Pancreas (tissue), 10 donors: ENCODE measurements at places on chromosomes 4 and X. TPM values are rescaled to one million over a fixed set of nuclear protein-coding genes. Genes with fewer than 3 reads are reported as not detected.

- DNase-seq, result peak; percentile 30
- H3K27me3 ChIP-seq, result no peaks in the 10 kb centered on the region
- no peaks in the 10 kb centered on the region for H3K36me3 ChIP-seq
- no peak overlapping the region for H3K27ac ChIP-seq
- H3K4me3 ChIP-seq, result no peak overlapping the region
Observed at GRCh38 chr4:97593248-97593647, 550.0 kb downstream of the STPG2 start.

- no peaks in the 10 kb centered on the region for H3K36me3 ChIP-seq
- DNase-seq, result no peak
- H3K27ac ChIP-seq, result no peak overlapping the region
- H3K27me3 ChIP-seq, result no peaks in the 10 kb centered on the region
Observed at GRCh38 chrX:118562582-118563164, 67.1 kb downstream of the DOCK11 start.

DNA sequence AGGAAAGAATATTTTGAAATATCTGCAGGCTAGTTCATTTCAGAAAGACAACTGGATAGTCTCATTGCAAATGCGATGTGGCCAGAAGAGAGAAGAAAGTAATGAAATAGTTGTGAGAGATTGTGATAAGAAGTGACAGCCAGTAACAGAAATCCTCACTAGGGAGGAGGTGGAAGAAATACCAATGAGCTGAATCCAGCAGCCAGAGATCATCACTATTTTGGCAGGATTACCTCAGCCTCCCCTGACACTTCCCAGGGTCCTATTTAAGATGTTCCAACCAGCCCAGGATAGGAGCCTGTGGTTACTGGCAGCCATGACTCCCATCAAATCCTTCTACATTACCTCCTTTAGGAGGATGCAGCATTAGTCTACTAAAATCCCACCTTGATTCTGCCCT is 76.7 kb upstream of the ARHGAP24 start:
- H3K36me3 ChIP-seq, result no peaks in the 10 kb centered on the region
- no peak overlapping the region for H3K27ac ChIP-seq
- no peaks in the 10 kb centered on the region for H3K4me1 ChIP-seq
- no peaks in the 10 kb centered on the region for H3K27me3 ChIP-seq
- H3K4me3 ChIP-seq, result no peak overlapping the region

- H3K4me3 ChIP-seq, result no peak overlapping the region
- H3K4me1 ChIP-seq, result no peaks in the 10 kb centered on the region
- H3K27me3 ChIP-seq, result no peaks in the 10 kb centered on the region
Observed at GRCh38 chr4:150262611-150263010, 184.4 kb downstream of the DCLK2 start.

ZXDA gene
- 3.5 TPM for total RNA-seq

NELFA gene
- 16.9 TPM for total RNA-seq

DNA sequence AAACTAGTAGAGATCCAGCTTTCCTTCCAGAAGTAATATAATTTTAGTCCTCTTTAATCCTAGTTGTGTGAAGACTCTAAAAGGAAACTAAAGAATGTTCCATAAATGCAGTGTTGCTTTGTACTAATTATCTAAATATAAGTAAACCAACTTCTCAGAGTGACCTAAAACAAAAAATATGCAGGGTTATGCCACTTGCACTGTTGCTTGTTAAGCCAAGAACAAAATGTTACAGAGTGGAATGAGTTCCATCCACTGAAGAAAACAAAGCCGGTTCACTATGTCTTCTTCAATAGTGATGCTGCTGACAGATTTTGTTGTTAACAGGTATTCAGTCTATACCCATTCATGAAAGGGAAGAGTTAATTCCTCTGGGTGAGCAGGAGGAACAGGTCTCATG is 252.0 kb upstream of the DIAPH2 start:
- no peak overlapping the region for H3K4me3 ChIP-seq
- no peak for DNase-seq
- no peak overlapping the region for H3K27ac ChIP-seq
- no peaks in the 10 kb centered on the region for H3K27me3 ChIP-seq

- no peak overlapping the region for H3K4me3 ChIP-seq
- H3K36me3 ChIP-seq, result no peaks in the 10 kb centered on the region
- H3K27me3 ChIP-seq, result no peaks in the 10 kb centered on the region
- no peak overlapping the region for H3K27ac ChIP-seq
Observed at GRCh38 chr4:177052211-177052934, 257.3 kb upstream of the NEIL3 start.

CLDN34 gene
- total RNA-seq, result 0.21 TPM

- H3K36me3 ChIP-seq, result no peaks in the 10 kb centered on the region
- H3K4me3 ChIP-seq, result no peak overlapping the region
- peak overlapping the region; percentile 29 for H3K27ac ChIP-seq
- peaks cover 60% of the 10 kb centered on the region for H3K4me1 ChIP-seq
- no peaks in the 10 kb centered on the region for H3K27me3 ChIP-seq
Observed at GRCh38 chr4:153514001-153514526, 47.9 kb downstream of the TMEM131L start.

- no peaks in the 10 kb centered on the region for H3K4me1 ChIP-seq
- no peak overlapping the region for H3K27ac ChIP-seq
- no peak for DNase-seq
- peaks cover 9% of the 10 kb centered on the region for H3K27me3 ChIP-seq
- no peaks in the 10 kb centered on the region for H3K36me3 ChIP-seq
Observed at GRCh38 chrX:133970076-133970475, 15.3 kb downstream of the GPC3 start.

TBX22 gene
- total RNA-seq, result not detected

GRCh38 chr4:117293784-117294183 is 208.4 kb upstream of the TRAM1L1 start:
- H3K4me1 ChIP-seq, result no peaks in the 10 kb centered on the region
- no peak for DNase-seq
- no peak overlapping the region for H3K27ac ChIP-seq
- H3K4me3 ChIP-seq, result no peak overlapping the region

DNA sequence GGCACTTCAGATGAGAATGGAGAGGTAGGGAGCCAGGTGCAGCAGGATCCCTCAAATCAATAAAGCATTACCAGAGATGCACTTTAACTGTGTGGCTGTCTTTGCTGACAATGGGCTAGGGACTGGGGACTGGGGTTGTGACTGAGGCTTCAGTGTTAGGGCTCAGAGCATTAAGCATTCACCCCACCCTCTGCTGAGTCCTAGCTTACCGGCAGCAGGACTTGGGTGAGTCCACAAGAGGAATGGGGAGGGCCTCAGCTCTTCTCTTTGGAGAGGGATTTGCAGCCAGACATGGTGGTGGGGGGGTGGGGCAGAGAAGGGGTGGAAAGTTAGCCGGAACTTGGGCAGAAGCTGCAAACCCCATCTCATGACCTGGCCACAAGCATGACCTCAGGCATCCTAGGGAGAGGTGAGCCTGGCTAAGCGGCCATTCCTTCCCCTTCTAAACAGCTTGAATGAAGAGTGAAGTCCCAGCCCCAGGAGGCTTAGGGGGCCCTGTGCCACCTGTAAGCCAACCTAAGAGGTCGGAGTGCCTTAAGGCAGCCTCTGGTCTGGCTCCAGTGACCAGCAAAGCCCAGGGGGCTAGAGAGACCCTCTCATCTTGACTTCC is 78.4 kb downstream of the STARD8 start:
- H3K36me3 ChIP-seq, result no peaks in the 10 kb centered on the region
- H3K4me1 ChIP-seq, result no peaks in the 10 kb centered on the region
- no peak for DNase-seq
- no peaks in the 10 kb centered on the region for H3K27me3 ChIP-seq
- no peak overlapping the region for H3K27ac ChIP-seq
- H3K4me3 ChIP-seq, result no peak overlapping the region

DNA sequence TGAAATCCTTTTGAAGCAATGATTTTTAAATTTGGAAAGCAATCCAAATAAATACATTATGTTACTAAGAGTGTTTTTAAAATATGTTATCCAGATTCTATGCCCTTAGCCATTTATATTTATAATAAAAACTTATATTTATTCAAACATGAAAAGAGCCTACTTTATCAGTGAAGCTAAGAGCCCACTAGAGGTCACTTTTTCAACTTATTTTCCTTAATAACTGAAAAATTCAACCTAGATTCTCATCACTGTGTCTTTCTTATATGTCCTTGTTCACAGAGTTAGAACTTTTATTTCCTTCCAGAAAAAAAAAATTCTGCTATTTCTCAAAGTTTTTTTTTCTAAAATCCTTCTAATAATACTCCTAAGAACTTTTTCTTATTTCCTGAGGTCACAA is 23.9 kb downstream of the PRDM8 start:
- no peaks in the 10 kb centered on the region for H3K4me1 ChIP-seq
- DNase-seq, result no peak
- H3K27ac ChIP-seq, result no peak overlapping the region
- H3K4me3 ChIP-seq, result no peak overlapping the region
- no peaks in the 10 kb centered on the region for H3K27me3 ChIP-seq

GRCh38 chrX:68710870-68711576 is 63.6 kb downstream of the STARD8 start:
- H3K27ac ChIP-seq, result no peak overlapping the region
- no peaks in the 10 kb centered on the region for H3K27me3 ChIP-seq
- H3K36me3 ChIP-seq, result no peaks in the 10 kb centered on the region
- peak; percentile 19 for DNase-seq
- H3K4me3 ChIP-seq, result no peak overlapping the region

ACSL1 gene
- total RNA-seq, result 22.0 TPM

DNA sequence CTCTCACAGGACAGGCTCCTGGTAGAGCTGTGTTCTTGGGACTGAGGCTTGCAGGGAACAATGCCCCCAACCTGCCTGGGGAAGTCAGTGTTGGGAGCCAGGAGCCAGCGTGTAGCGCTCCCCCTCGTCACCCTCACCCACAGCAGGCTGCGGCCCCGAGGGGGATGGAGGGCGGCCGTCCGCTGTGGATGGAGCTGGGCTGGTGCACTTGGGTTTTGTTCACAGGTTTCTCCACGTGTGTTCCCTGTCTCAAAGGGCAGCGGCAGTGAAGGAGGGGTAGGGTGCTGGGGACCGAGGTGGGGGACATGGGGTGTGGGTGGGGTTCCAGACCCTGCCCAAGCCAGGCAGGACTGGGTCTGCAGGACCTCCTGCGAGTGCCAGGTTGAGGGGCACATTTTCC is 69.1 kb downstream of the RGS12 start:
- no peak overlapping the region for H3K27ac ChIP-seq
- H3K4me1 ChIP-seq, result peaks cover 5% of the 10 kb centered on the region
- no peak for DNase-seq
- H3K27me3 ChIP-seq, result no peaks in the 10 kb centered on the region

COX7B2 gene
- total RNA-seq, result not detected

DNA sequence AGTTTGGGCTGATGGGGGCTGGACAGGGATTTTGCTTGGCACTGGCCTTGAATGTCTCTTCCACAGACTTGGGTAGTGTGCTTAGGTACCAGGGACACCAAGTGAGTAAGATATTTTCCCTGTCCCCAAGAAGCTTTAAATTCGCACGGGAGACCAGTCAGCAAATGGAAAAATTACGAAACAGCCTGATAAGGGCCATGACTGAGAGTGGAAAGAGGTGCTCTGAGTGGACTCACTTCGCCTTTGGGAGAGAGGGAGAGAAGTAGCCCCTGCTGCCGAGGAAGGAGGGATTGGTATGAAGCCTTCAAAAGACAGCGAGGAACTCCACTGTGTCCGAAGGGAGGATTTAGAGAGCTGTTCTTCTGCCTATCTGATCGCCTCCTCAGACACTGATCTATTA is 2.6 kb downstream of the LSM6 start:
- no peaks in the 10 kb centered on the region for H3K27me3 ChIP-seq
- no peak overlapping the region for H3K27ac ChIP-seq

DNA sequence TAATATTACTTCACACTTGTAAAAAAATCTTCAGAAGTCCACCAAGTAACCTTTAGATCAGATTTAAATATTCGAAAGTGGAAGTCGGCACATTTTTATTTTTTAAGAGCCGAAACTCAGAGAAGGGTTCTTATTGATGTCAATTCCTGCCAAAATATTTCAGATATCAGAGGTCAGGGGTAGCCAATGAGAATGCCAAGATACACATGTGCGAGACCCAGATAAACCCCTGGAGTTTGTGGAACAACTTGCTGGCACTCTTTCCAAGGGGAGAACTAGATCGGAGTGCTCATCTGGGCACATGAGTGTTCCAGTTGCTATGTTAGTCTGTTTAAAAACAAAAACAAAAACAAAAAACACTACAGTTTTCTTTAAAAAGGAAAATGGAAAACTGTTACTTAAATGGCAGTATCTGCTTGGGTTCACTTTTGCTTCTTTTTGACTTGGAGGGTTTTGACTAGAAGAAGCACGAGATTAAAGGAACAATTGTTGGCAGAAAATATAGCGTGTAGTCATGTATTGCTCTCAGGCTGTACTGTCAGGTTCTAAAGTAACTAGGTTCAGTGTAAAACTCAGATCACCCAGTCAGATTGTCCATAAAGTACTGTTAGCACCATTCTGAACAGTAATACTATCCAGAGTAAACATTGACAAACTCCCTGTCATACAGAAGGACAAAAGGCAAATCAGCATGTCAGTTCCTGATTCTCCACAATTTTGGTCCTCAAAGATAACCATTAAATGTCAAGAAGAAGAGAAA is 188.0 kb upstream of the PACRGL start:
- no peaks in the 10 kb centered on the region for H3K4me1 ChIP-seq
- H3K4me3 ChIP-seq, result no peak overlapping the region
- no peak overlapping the region for H3K27ac ChIP-seq
- no peaks in the 10 kb centered on the region for H3K27me3 ChIP-seq
- H3K36me3 ChIP-seq, result no peaks in the 10 kb centered on the region

GRCh38 chrX:46642145-46642544 is 68.6 kb downstream of the CHST7 start:
- H3K36me3 ChIP-seq, result no peaks in the 10 kb centered on the region
- H3K27me3 ChIP-seq, result no peaks in the 10 kb centered on the region
- no peak for DNase-seq
- H3K27ac ChIP-seq, result no peak overlapping the region

DNA sequence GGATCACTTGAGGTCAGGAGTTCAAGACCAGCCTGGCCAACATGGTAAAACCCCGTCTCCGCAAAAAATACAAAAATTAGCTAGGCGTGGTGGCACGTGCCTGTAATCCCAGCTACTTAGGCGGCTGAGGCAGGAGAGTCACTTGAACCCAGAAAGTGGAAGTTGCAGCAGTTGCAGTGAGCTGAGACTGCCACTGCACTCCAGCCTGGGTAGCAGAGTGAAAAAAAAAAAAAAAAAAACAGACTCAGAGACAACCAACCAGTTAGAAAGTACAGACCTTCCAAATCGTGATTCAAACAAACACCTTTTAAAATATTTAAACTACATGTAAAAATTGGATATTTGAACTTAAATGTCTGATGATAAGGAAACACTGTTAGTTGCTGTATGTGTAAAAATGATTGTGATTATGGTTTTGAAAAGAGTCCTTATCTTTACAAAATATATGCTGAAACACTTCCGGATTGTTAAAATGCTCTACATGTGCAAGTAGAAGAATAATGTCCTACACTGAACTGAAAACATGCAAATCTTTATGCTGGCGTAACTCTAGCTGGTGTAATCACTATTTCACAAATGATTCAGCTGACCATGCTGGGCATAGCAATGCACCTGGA is 37.8 kb downstream of the SH3KBP1 start:
- no peak overlapping the region for H3K4me3 ChIP-seq
- no peak for DNase-seq
- H3K27me3 ChIP-seq, result no peaks in the 10 kb centered on the region
